Epithelial cell of proximal tubule (primary cell): ENCODE measurements at places on chromosomes 3 and 15. TPM values are rescaled to one million over a fixed set of nuclear protein-coding genes. Genes with fewer than 3 reads are reported as not detected.

GRCh38 chr3:32733631-32734229 is 48.7 kb downstream of the CNOT10 start:
- peak; percentile 19 for DNase-seq

Gene MESP2
- total RNA-seq, result 1.1 and 2.5 TPM in 2 replicates

Gene KIF15
- 11.8 and 16.6 TPM in 2 replicates for total RNA-seq

Gene TLR9
- total RNA-seq, result not detected in 2 replicates

- no peak for DNase-seq
Measured at GRCh38 chr15:93026380-93026817, 62.6 kb downstream of the RGMA start.

DNA sequence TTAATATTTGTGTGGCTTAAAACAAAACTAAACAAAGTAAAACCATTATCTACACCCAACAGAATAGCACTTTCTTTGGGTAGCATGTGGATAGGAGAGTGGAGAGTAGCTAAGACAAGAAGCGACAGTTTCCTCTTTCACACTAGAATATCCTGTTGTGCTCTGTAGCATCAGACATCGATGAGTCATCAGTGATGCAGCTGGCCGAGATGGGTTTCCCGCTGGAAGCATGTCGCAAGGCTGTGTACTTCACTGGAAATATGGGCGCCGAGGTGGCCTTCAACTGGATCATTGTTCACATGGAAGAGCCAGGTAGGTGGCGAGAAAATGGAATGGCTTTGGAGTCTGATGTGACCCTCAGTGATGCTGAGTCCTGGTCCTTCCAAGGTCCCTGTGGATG is 108.1 kb downstream of the USP13 start:
- no peak for DNase-seq

- no peak for DNase-seq
Measured at GRCh38 chr3:58722561-58722960, 56.0 kb upstream of the FAM3D start.
